ENCODE measurements at places on chromosomes 13 and 19.

DNA sequence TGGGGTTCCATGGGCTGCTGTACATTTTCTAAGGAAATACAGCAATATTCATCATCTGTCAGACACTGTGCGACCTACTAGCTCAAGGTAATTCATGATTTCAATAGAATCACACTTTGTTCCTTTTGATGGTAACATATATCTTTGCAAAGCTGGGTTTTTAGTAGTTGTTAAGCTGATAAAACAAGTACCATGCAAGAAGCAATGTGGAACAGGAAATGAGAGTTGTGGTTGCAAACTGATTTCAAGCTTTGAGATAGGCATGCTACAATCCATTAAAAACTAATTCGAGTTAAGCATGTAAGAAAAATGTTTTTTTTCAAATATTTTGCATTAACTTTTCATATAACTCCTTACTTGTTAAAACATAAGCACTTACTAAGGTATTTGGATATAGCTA lies 6.8 kb upstream of the MBNL2 start:
- no peaks in the 10 kb centered on the region for H3K36me3 ChIP-seq
- H3K27ac ChIP-seq = no peak overlapping the region
- peaks cover 16% of the 10 kb centered on the region for H3K4me1 ChIP-seq
- no peak overlapping the region for H3K4me3 ChIP-seq

DNA sequence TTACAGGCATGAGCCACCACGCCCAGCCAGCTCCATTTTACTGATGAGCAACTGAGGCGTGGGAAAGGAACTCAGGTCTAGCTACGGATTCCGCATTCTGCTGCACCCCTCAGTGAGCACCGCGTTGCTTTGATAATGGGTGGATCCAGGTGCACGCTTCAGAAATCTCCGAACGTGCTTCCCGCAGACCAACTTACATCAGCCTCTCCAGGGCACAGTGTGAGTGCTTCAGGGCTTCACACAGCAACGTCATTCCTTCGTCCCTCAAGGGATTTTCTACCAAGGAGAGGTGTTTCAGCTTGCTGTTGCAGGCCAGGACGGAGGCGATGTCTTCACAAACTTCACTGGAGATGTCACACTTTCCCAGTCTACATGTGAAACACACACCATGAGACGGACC lies 21.7 kb downstream of the NLRP9 start:
- DNase-seq = no peak
- H3K36me3 ChIP-seq = no peaks in the 10 kb centered on the region
- peaks cover 6% of the 10 kb centered on the region for H3K27me3 ChIP-seq
- H3K27ac ChIP-seq = no peak overlapping the region
- no peak overlapping the region for H3K4me3 ChIP-seq

DNA sequence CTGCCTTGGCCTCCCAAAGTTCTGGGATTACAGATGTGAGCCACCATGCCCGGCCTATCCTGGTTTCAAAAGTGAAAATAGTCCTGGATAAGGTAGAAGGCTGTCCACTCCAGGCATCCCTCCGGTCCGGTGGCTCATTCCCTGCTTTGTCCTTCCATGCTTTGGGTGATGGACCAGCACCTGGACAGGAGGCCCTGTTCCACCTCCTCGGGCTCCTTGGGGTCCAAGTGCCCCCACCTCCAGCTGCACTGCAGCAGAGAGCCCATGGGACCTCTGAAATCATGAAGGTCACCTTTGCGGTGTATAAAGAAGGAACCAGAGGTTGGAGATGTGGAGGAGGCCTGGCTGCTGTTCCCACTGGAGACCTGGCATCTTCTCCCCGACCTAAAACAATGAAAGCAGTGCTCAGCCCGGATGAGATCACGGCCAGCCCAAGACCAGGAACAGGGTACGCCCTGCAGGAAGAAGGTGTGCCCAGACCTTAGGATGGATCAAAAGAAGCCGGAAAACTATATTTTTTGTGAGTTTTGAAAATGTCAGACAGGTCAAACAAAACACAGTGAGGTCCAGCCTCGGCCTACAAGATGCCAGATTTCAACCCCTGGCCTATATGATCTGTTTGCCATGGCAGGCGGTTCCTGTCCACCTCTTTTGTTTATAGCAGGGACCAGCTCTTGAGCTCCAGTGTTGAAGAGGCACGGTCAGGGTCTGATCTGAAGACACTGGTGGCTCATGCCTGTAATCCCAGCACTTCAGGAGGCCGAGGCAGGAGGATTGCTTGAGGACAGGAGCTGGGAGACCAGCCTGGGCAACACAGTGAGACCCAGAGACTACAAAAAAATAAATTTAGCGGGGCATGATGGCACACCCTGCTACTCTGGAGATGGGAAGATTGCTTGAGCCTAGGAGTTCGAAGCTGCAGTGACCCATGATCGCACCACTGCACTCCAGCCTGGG lies 5.8 kb downstream of the LSR start:
- H3K36me3 ChIP-seq = peaks cover 1% of the 10 kb centered on the region
- no peak overlapping the region for H3K4me3 ChIP-seq
- no peaks in the 10 kb centered on the region for H3K27me3 ChIP-seq
- H3K27ac ChIP-seq = no peak overlapping the region

GRCh38 chr19:56270676-56271075 lies 1.9 kb upstream of the EDDM13 start:
- peak; percentile 4 for DNase-seq
- no peaks in the 10 kb centered on the region for H3K27me3 ChIP-seq
- H3K27ac ChIP-seq = no peak overlapping the region
- H3K4me3 ChIP-seq = no peak overlapping the region

DNA sequence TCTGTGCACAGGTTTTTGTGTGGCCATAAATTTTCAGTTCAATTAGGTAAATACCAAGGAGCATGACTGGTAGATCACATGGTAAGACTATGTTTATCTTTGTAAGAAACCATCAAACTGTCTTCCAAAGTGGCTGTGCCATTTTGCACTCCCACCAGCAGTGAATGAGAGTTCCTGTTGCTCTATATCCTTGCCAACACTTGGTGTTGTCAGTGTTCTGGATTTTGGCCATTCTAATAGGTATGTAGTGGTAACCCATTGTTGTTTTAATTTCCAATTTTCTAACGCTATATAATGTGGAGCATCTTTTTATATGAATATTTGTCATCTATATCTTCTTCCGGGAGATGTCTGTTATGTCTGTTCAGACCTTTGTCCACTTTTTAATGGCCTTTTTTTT lies 51.7 kb upstream of the MED4 start:
- no peak for DNase-seq
- H3K4me1 ChIP-seq = peaks cover 14% of the 10 kb centered on the region
- no peak overlapping the region for H3K27ac ChIP-seq
- no peaks in the 10 kb centered on the region for H3K36me3 ChIP-seq

DNA sequence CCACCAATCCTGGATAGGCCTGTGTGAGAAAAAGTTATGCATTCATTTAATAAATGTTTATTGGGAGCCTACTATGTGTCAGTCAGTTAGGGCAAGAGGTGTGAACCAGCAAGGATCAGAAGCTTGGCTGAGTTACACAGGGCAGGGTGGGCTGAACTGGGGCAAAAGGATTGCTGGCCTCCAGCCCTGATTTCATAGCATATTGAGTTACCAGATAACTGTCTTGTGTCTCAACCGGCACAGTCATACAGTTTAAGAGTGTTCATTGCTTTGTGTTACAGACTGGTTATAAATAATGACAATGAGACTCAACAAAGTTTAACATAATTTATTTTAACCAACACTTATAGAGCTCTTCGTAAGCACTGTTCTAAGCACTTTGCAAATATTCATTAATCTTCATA lies 253.8 kb downstream of the DLEU7 start:
- H3K4me1 ChIP-seq = peaks cover 4% of the 10 kb centered on the region
- H3K4me3 ChIP-seq = no peak overlapping the region
- no peaks in the 10 kb centered on the region for H3K36me3 ChIP-seq
- no peaks in the 10 kb centered on the region for H3K27me3 ChIP-seq
- no peak overlapping the region for H3K27ac ChIP-seq

GRCh38 chr19:13163609-13164342 lies 13.6 kb downstream of the IER2 start:
- peaks cover 88% of the 10 kb centered on the region for H3K4me1 ChIP-seq
- peak; percentile 68 for DNase-seq
- H3K4me3 ChIP-seq = peak overlapping the region; percentile 12
- H3K27me3 ChIP-seq = no peaks in the 10 kb centered on the region
- H3K36me3 ChIP-seq = no peaks in the 10 kb centered on the region

DNA sequence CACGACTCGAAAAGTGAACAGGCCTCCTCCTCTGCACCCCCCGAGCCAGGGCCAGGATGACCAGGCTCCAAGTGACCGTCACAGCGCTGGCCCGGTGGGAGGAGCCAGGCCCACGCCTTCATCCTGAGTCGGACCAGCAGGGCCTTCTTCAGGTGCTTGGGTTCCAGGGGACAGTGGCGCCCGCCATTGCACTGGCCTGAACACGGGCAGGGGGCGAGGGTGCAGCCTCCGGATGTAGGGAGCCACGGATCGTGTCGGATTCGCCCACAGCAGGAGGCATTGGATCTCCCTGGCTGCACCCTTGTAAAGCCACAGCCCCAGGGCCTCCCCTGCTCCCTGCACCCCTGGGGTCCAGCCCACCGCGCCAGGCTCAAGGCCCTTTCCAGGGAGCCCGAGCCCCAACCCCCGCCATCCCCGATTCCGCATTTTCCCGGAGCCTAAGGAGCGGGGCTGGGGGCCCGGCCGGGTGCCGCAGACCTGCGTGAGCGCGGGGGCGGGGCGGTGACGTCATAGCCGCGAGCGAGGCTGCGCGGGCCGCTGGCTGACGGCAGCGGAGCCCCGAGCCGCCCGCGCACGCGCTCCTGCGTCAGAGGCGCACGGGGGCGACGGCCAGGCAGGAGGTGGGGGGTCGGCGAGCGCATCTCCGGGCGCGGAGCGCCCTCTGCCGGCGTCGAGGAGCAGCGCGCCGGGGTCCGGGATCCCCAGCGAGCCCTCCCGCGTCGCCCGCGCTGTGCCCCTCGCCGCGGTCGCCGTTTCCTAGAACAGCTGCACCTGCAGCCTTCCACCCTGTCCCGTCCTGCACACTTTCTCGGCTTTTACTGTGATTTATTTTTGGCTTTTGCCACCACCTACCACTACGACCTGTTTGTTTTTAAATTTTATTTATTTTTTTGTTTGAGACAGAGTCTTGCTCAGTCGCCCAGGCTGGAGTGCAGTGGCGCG lies 1.5 kb upstream of the ATP5F1D start:
- H3K4me1 ChIP-seq = peaks cover 64% of the 10 kb centered on the region
- no peak overlapping the region for H3K4me3 ChIP-seq
- H3K27ac ChIP-seq = no peak overlapping the region
- DNase-seq = peak; percentile 94
- peaks cover 5% of the 10 kb centered on the region for H3K36me3 ChIP-seq
- peaks cover 18% of the 10 kb centered on the region for H3K27me3 ChIP-seq

DNA sequence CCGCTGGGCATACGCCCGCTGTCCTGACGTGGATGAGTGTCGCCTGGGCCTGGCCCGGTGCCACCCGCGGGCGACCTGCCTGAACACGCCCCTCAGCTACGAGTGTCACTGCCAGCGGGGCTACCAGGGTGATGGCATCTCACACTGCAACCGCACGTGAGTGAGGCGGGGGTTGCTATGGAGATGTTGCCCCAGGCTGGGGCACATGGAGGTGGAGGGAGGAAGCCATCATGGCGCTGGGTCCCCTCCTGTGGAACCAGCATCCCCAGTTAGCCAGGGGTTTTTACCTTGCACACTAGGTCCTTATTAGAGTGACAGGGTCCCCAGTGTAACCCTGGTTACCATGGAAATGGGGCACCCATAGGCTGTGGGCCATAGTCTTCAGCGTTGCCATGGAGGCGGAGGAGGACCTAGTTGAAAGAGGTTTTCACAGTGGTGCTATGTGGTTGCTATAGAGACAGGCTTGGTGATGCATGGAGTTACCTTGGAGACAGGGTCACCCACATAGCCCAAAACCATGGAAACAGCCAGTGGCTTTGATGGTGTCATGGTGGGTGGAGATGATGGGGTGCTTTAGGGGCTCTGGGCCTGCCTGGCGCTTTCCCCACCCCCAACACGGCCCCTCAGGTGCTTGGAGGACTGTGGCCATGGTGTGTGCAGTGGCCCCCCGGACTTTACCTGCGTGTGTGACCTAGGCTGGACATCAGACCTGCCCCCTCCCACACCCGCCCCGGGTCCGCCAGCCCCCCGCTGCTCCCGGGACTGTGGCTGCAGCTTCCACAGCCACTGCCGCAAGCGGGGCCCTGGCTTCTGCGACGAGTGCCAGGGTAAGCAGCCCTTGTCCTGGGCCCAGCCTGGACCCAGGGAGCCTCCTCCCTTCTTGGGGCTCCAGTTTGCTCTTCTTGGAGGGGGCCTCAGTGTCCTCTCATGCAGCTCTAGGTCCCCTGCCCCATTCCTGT lies 27.1 kb downstream of the MEGF8 start:
- H3K36me3 ChIP-seq = peaks cover 17% of the 10 kb centered on the region
- peak; percentile 24 for DNase-seq
- no peak overlapping the region for H3K4me3 ChIP-seq
- H3K27ac ChIP-seq = no peak overlapping the region
- H3K27me3 ChIP-seq = no peaks in the 10 kb centered on the region

GRCh38 chr19:43780706-43781525 lies at the start of gene KCNN4:
KCNN4 (minus strand) TSS chr19:43780973; CDS start chr19:43780861, 112 bp downstream.
- no peaks in the 10 kb centered on the region for H3K27me3 ChIP-seq
- H3K27ac ChIP-seq = peak within 1 kb of the TSS; percentile 47
- H3K4me3 ChIP-seq = peak within 1 kb of the TSS; percentile 39
- peak; percentile 69 for DNase-seq
- peaks cover 52% of the 10 kb centered on the region for H3K4me1 ChIP-seq

DNA sequence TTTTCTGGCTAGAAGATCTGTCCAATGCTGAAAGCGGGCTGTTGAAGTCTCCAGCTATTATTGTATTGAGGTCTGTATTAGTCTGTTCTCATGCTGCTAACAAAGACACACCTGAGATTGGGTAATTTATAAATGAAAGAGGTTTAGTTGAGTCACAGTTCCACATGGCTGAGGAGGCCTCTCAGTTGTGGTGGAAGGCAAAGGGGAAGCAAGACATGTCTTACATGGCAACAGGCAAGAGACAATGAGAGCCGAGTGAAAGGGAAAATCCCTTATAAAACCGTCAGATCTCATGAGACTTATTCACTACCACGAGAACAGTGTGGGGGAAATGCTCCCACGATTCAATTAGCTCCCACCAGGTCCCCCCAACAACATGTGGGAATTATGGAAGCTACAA lies 980.4 kb downstream of the SLITRK5 start:
- no peaks in the 10 kb centered on the region for H3K27me3 ChIP-seq
- no peak overlapping the region for H3K27ac ChIP-seq
- no peaks in the 10 kb centered on the region for H3K36me3 ChIP-seq

Data from natural killer cell (primary cell).